ENCODE measurements at places on chromosomes 6 and 20.

DNA sequence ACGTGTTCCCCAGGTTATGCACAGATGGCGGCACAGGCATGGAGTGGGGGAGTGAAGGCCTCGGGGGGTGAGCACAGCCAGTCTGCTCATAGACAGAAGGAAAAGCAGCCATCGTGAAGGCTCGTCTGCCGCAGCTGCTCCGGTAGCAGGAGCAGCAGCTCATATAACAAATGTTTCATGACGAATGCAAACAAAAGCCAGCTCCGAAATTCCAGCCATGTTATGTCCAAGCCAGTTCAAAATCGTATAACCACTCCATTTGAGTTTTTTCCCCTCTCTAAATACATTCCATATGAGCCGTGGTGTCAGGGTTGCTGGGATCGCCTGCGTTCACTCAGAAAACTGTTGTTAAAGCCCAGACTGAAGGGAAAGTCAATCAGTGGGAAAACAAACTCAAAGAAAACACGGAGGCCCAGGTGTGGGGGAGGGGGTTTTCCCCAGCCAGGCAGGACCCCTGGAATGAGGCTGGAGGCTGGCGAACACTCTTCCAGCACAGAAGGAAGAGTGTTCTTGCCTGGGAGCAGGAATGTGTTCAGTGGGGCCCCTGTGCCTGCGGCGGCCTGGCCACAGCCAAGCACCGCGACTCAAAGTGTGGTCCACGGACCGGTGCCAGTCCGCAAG, 280.4 kb upstream of the TAB2 start:
- H3K27ac ChIP-seq, result no peak overlapping the region
- peaks cover 8% of the 10 kb centered on the region for H3K36me3 ChIP-seq
- H3K4me1 ChIP-seq, result no peaks in the 10 kb centered on the region
- no peak for DNase-seq

- H3K36me3 ChIP-seq, result no peaks in the 10 kb centered on the region
- peaks cover 14% of the 10 kb centered on the region for H3K27me3 ChIP-seq
- H3K27ac ChIP-seq, result no peak overlapping the region
- no peak for DNase-seq
Measured at GRCh38 chr6:12473494-12473893, 183.3 kb downstream of the EDN1 start.

DNA sequence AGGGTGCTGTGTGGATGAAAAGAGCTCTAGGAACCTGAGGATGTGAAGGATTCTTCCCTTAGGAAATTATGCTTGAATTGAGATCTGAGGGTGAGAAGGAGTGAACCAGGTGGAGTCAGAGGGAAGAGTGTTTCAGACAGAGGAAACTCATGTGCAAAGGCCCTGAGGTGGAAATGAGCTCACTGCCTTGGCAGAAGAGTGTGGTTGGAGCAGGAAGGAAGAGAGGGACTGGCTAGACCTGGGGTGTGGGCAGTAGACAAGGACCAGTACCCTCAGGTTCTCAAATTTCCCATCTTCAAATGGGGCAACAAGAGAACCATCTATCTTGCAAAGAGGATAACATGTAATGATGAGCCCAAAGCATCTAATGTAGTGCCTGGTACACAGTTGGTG, 24.0 kb upstream of the GTSF1L start:
- peaks cover 38% of the 10 kb centered on the region for H3K4me1 ChIP-seq
- no peaks in the 10 kb centered on the region for H3K36me3 ChIP-seq
- DNase-seq, result no peak
- no peak overlapping the region for H3K27ac ChIP-seq
- peaks cover 16% of the 10 kb centered on the region for H3K27me3 ChIP-seq

DNA sequence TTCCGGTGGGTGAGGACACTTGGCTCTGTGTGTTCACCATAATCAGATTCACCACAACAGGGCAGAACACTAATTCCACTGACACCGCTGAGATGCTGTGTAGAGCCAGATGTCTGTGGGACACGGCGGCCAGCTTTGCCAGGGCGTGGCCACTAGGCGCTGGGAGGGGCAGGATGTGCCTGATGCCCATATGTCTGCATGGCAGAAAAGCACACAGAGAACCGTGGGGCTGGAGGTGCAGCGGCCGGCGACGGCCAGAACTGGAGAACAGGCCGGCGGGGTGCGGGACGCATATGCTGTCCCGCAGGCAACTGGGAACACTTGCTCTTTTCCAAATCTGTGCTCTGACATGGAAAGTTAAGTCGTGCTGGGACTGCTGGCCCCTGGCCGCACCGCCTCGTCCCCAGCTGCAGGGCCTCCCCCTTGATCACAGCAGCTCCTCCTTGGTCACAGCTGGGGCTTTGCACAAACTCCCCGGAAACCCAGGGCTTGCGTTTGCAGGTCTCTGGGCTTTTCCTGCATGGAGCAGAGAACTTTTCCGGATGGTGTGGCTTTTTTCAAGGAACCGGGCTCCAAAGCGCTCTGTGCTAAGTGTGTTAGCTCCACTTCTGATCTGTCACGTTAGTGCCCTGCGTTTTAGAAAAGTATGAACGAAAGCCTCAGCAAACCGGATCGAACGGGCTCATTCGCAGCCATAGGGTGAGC, 31.1 kb downstream of the NTSR1 start:
- H3K36me3 ChIP-seq, result no peaks in the 10 kb centered on the region
- H3K27me3 ChIP-seq, result peaks cover 5% of the 10 kb centered on the region
- peaks cover 7% of the 10 kb centered on the region for H3K4me1 ChIP-seq
- no peak for DNase-seq
- H3K27ac ChIP-seq, result peak overlapping the region; percentile 93

GRCh38 chr20:63585616-63586565, 11.9 kb upstream of the HELZ2 start:
- peaks cover 2% of the 10 kb centered on the region for H3K36me3 ChIP-seq
- peaks cover 15% of the 10 kb centered on the region for H3K4me1 ChIP-seq
- H3K4me3 ChIP-seq, result no peak overlapping the region
- H3K27ac ChIP-seq, result peak overlapping the region; percentile 5
- no peaks in the 10 kb centered on the region for H3K27me3 ChIP-seq

- peak overlapping the region; percentile 73 for H3K4me3 ChIP-seq
- H3K36me3 ChIP-seq, result no peaks in the 10 kb centered on the region
- no peaks in the 10 kb centered on the region for H3K27me3 ChIP-seq
- peak overlapping the region; percentile 44 for H3K27ac ChIP-seq
- H3K4me1 ChIP-seq, result peaks cover 68% of the 10 kb centered on the region
Measured at GRCh38 chr6:111747829-111748228, 125.4 kb downstream of the FYN start.

Data from naive B cell (primary cell).